ENCODE measurements at places on chromosomes 12 and 14.

- DNase-seq = no peak
These were observed 17.2 kb upstream of the CCER1 start for GRCh38 chr12:90972226-90972625.

DNA sequence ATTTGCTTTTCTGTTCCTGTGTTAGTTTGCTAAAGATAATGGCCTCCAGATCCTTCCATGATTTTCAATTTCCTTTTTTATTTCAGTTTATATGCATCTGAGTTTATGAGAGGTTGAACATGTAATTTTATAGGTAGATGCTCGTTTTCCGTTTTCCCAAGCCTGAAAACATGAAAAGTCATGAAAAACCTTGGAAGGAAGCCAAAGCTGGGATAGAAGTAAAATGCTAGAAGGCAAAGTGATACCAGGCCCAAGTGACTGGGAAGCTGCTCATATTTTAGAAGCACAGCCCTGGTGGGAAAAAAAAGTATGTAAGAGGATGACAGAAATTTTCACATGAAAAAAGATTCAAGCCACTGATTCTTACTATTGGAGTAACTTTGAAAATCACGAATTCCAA is 290.8 kb downstream of the PRKD1 start:
- no peak for DNase-seq

GRCh38 chr12:127334365-127334764 is 932.6 kb upstream of the TMEM132C start:
- no peak for DNase-seq

DNA sequence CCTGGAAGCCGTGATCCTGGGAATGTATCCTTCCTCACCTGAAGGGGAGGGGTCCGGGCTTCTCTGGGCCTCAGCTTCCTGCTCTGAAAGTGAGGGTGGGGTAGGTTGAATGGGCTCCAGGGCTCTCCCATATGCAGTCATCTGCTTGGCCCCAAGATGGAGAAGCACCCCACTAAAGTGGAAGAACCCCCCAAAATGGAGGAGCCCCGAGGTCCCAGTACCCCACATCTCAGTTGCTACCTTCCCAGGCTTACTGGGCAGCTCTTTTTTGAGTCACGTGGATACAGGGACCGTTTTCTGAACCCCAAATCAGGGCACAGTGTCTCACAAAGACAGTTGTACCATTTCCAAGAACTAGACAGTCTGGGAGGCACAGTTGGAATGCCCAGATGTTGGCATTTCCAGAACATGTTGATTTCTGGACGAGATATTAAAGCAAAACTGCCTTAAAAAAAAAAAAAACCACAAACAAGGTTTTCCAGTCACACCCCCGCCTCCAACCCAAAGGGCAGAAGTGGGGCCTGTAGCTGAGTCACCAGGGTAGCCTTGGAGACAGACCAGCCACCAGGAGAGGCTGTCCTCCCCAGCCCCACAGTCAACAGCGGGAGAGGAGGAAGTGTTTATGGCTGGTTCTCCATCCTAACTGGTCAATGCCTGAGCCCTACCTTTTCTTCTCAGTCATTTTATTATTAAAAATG is 12.1 kb downstream of the VASH1 start:
- no peak for DNase-seq

DNA sequence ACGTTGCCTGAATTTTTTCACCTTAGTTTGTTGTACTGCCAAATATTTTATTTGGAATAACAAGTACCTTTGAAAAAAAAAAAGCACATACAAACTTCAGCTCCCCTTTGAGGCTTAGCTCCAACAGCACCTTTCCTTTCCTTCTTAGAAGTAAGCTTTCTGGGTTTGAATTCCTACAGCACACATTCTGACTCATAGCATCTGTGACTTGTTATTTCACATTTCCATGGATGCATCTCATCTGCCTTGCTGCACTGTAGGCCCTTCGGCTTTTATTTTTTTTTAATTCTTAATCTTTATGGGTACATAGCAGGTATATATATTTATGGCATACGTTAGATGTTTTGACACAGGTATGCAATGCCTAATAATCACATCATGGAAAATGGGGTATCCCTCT is 7.2 kb downstream of the LGALS3 start:
- no peak for DNase-seq

DNA sequence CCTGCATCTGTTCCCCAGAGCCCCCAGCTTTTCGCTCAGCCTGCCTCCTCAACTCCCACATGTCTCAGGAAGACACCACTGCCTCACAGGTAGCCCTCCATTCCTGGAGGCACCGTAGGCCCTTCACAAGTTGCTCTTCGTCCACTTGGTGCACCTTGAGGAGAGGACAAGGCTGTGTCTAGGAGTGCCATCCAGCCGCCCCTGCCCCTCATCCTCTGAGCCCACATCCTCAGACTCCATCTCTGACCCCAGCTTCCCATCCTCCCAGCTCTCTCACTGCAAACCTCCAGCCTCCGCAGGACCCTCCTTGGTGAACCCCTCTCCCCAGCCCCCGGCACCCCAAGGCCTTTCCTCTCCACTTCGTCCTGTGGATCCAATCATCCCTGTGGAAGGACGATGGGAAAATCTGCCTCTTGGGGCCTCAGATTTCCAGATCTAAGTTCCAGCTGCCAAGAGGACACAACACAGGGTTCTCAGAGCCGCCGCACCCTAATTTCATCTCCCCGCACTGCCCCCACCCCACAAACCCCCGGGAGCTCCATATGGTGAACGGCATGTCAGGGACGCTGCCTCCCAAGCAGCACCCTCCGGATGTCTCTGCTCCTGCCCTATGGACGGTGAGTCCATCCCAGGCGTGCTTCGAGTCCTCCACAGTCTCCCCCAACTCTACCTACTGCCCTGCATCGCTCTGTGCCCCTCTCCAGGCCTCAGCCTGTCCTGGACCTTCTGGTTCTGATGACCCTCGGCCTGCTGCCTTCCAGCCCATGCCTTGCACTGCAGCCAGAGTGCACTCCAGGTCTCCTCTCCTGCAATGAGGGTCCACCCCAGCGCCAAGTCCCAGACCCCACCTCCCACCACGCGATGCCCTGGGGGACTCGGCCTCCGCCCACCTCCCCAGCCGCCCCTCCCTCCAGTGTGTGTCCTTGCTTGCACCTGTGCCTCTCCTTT is 314.1 kb upstream of the DIO3 start:
- no peak for DNase-seq

DNA sequence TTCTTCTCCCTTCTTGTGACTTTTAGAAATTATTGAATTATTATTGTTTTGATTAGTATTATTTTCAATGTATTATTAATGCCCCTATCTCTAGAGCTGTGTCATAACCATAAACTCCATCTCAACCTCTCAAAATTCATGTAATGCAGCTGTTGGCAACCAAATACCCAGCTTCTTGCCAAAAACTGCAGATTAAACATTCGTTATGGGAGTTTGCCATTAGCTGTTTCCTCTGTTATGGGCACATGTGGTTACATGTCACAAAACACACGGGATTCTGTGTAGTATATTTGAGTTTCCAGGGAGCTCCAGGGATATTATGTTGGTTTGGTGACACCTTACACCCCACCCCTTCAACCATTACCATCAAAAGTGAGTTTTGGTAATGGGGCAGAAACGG is 2.8 kb upstream of the ALX1 start:
- no peak for DNase-seq

DNA sequence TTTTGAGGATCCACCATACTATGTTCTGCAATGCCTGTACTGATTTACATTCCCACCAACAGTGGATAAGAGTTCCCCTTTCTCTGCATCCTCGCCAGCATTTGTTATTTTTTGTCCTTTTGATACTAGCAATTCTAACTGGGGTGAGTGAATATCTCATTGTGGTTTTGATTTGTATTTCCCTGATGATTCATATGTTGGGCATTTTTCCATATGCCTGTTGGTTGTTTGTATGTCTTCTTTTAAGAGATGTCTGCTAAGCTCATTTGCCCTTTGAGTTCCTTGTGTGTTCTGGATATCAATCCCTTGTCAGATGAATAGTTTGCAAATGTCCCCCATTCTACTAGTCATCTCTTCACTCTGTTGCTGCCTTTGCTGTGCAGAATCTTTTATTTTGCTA is 49.0 kb upstream of the MSRB3 start:
- no peak for DNase-seq

DNA sequence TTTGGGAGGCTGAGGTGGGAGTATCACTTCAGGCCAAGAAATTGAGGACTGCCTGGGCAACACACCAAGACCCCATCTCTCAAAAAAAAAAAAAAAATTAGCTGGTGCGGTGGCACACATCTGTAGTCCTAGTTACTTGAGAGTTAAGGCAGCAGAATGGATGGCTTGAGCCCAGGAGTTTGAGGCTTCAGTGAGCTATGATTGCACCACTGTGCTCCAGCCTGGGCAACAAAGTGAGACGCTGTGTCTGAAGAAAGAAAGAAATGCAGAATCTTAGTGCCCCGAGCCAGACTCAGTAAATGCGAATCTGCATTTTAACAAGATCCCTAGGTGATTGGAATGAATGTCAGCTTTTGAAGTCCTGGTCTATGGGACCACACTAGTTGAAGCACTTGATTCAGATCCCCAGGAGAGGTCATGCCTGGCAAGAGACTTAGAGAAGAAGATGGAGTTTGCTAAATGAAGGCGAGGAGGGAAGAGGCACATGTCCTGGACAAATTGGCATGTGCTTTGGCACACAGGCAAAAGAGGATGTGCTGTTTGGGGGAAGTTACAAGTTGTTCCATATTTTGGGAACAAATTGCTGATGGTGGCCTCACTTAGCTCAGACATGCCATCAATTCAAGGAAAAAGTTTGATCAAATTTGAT is 56.6 kb downstream of the DRAM1 start:
- DNase-seq = no peak

DNA sequence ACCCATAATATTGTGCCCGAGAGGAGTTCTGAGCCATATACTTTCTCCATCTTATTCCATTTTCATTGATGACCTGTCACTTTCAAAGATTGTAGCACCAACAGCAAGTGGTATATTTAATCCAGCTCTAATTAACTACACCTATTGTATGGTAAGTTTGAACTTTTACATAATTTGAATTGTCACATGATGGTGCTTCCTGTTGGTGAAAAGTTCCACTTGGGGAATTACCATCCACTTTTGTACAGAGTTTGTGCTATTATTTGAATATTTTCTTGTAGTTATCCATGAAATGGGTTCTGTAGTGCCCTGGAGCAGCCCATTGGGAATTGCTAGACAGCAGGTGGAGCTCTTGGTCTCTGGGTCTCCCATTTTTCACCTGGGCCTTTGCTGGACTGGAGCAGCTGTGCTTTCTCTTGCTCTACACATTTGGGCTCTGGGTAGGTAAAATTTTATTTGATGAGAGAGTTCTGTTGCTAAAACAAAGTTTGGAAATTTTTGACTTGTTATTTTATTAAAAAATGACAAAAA is 3.0 kb downstream of the SMCO3 start:
- DNase-seq = peak; percentile 16

DNA sequence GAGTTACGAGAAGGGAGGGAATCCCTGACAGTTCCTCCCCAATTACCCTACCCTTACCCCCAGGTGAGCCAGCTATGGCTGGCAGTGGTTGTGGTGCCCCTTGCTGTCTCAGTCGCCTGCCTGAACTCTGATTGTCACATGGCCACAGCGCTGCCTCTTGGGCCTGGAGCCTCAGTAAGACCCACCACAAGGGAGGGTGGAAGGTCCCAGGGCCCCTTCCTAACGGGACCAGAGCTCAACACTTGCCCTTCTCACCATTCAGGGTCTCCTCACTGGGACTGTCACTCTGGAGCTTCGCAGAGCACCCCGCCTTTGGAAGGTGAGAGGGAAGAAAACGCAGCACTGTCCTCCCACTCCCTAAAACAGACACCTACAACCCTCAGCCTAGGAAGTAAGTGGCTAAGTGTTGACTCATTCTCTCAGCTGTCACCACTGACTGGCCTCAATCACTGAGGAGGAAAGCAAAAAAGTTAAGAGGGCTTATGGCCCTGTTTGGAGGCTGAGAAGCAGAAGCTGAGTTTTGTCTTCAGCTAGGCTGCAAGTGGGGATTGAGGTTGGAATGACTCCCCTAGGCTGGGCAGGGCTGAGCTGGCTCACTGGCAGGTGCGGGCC is 1.0 kb downstream of the TMEM253 start:
- DNase-seq = no peak

- DNase-seq = no peak
These were observed 315.9 kb downstream of the BMP4 start for GRCh38 chr14:53640695-53641094.

DNA sequence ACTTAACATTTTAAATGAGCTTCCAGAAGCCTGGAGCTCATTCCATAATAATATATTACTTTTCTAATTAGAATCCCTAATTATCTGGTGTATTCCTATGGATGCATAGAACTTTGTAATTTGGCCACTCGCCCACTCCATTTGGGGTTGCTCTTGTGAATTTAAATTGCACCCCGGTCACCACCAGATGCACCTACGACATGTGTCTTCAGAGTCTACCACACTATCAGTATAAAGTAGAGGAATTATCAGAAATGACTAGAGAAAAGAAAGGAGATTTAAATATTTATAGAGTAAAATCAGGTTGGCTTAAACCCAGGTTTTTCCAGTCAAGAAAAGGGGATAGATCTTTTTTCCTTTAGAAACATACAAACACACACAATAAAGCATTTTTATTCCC is 145.8 kb upstream of the DCN start:
- DNase-seq = no peak

DNA sequence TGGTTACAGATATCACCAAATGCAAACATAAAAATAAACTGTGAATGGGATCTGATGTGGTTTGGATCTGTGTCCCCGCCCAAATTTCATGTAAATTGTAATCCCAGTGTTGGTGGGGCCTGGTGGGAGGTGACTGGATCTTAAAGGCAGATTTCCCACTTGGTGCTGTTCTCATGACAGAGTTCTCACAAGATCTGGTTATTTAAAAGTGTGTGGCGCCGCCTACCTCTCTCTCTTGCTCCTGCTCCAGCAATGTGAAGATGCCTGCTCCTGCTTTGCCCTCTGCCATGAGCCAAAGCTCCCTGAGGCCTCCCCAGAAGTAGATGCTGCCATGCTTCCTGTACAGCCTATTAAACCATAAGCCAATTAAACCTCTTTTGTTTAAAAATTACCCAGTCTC is 47.8 kb downstream of the SLC25A21 start:
- DNase-seq = no peak

GRCh38 chr12:19752712-19753111 is 313.4 kb downstream of the AEBP2 start:
- no peak for DNase-seq

DNA sequence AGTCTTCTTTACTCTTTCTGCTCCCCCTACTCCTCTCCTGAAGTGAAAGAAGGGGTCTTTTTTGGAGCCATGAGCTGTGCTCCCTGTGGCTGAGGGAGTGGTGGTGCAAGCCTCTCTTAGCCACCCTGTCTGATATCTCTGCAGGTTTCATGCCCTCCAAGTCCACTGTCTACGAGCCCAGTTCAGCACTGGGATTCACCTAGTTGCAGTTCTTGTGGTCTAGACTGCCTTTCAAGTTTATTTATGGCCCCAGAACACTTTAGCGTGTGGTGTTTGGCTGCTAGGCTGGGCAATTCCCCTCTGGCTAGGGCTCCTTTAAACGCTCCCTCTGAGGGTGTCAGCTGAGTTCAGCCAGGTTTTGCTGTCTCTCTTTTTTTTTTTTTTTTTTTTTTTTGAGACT is 908.6 kb downstream of the TRHDE start:
- DNase-seq = no peak

GRCh38 chr12:90826036-90826435 is 128.9 kb downstream of the CCER1 start:
- DNase-seq = no peak

- DNase-seq = no peak
These were observed 83.8 kb upstream of the PLEKHG7 start for GRCh38 chr12:92619026-92619425.
